ENCODE measurements at places on chromosomes 12 and 14.

DNA sequence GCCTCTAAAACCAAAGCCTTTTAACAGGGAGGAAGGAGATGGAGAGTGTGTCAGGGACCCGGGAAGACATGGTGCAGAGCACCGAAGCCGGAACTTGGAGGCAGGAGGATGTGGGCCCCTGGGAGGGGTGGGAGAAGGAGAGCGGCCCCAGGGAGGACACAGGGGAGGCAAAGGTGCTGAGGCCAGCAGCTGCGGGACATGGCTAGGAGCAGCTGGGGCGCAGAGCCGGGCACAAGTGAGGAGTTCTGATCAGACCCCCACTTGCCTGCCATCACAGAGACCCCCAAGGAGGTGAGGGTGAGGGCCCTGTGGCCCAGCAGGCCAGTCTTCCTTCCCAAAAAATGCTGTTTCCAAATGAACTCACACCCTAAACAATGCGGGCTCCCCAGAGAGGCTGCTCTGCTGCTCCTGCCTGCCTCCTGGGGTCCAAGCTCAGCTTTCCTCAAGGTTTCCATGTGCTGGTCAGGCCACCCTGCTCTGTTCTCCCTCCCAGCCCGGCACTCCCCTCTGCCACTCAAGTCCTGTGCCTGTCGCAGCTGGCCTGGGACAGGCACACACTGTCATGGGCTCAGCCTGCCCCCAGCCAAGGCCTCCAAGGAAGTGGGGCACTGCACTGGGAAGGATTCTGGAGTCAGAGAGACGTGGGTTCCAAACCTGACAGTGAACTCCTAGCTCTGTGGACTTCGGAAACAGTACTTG is 24.0 kb downstream of the CHGA start:
- DNase-seq = no peak

DNA sequence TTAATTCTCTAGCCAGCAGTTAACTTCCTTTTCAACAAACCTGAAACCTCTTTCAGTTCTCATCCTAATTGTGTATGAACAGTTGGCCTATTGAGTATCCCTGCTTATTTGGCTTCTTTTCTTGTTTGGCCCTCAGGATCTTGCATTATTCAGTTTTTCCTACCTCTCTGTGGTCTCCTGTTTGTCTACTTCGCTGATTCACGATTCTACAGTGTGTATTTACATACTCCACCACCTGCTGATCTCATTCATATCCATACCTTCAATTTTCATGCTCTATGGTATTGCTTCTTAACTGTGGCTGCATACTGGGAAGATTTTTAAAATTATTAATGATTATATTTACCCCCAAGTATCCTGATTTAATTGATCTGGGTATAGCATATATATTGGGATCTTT is 56.4 kb downstream of the RASSF9 start:
- DNase-seq = no peak

- DNase-seq = no peak
Observed at GRCh38 chr14:89674936-89675335, 257.9 kb upstream of the FOXN3 start.

GRCh38 chr12:121620333-121620891 is 5.9 kb upstream of the ORAI1 start:
- no peak for DNase-seq

DNA sequence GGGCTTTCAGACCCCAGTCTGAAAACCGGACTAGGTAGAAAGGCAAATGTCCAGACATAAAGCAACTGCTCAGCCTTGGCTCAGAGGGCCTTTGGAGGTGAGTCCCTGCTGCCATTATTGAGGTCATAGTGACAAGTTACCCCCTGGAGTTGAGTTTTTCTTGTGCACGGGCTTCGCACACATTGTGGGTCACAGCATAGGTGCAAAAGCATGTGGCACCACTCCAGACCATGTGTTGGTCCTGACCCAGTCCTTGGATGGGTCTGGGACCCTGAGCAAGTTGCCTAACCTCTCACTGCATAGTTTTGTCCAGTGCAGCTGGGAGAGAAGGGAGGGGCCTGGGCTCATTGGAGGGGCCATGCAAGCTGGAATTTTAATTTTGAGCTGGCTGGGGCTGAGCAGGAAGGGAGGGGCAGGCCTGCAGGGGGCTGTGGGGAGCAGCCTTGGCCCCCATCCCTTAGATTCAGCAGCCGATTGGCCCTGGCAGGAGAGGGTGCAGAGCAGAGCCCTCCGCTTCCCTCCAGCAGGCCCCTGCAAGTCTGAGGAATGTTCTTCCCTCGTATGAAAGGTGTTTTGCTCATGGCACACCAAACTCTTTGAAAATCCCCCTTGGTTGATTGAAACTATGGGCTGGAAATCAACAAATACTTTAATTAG is 4.2 kb upstream of the KRT5 start:
- DNase-seq = no peak

GRCh38 chr12:127811988-127812387 is 455.0 kb upstream of the TMEM132C start:
- peak; percentile 67 for DNase-seq

- DNase-seq = no peak
Observed at GRCh38 chr12:6314776-6315175, 4.3 kb downstream of the PLEKHG6 start.

DNA sequence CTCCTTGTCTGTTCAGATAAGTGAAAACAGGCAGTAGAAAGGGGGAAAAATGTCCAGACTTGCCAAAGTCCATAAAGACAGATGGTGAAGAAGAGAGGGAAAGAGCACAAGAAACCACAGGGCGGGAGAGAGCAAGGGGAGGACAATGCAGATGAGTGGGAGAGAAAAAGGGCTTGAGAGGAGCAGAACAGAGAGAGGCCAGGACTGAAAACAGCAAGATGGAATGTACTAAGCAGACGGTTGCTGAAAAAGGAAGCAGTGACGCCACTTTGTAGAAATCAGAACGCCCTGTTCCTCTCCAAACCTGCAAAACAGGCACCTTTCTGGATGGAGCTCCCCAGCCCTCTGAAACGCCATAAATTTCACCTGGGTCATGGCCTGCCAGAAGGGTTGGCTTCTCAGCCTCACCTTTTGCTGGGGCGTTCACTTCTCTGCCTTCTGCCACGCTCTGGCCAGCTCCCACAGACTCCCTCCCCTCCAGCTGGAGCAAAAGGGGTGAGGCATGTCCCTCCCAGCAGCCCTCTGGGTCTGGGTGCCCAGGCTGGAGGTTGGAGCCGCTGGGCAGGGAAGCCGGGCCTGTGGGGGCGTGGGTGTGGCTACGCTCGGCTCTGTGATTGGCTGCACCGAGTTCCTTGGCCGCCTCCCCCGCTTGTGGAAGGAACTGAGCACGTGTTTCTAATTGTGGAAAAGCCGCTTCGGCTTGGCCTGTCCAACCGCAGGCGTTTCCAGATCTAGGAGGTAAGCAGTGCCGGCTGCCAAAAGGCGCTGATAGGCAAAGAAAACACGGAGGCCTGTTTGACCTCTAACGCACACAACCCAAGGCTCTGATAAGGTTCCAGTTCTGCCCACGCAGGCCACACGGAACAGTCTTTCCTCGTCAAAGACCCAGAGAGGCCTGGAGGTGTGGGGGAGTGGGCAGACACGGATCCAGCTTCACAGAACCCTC is 29.3 kb downstream of the SLC7A8 start:
- peak; percentile 87 for DNase-seq

DNA sequence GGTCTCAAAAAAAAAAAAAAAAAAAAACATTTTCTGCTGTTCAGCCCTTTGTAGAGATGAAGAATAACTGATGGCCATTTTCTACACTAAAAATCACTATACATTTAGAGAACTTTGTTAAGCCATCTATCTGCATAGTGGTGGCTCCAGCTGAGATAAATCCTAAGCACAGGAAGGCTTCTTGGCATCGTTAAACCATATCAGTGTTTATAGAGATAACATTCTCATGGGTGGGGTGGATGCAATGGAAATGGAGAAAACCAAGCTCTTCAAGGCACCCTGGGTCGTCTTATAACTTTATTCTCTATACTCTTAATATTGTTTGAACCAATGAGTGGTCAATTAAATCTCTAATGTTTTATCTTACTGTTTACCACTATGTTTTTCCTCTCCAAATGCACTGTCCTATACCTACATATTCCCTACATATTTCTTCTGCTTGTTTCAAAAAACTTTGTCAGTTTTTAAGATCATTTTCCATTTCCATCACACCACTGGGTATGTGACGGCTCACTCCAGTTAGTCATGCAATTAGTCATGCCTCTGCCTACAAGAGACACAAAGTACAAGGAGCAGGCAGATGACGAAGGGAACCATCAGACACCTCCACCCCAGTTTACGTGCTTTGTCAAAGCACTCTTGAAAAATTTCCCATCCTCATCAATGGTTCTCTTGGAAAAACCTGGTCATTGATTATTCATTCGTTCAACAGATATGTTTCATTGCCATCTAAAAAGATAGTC is 119.3 kb upstream of the OVCH1 start:
- peak; percentile 57 for DNase-seq

DNA sequence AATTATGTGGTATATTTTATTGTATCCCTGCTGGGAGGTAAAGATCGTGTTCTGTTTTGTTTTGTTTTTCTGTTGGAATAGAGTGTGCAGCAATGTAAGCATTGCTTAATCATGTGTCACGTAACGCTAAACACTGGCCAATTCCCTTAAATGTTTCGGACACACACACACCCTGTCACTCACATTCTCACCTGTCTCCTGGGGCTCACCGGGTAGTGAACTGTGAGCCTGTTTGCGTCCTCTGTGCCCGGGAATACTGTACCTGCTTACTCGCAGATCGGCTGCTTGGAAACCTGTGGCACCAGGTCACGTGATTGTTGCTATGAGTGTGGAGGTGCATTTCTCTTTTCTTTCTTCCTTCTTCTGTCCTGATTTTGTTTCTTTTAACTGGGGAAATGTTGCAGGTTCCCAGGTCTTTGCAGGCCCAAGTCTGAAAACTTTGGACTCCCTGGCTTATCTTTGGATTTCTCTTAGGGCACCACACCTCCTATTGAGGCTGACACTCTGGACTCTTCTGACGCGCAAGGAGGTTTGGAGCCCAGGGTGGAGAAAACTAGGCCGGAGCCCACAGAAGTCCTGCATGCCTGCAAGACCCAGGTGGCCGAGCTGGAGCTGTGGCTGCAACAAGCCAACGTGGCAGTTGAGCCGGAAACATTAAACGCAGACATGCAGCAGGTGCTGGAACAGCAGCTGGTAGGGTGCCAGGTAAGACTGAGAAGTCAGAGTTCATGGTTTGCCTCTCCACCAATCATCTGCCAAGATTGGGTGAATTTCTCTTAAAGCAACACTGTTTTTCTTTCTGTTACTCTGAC is 181.1 kb downstream of the ESR2 start:
- DNase-seq = no peak

DNA sequence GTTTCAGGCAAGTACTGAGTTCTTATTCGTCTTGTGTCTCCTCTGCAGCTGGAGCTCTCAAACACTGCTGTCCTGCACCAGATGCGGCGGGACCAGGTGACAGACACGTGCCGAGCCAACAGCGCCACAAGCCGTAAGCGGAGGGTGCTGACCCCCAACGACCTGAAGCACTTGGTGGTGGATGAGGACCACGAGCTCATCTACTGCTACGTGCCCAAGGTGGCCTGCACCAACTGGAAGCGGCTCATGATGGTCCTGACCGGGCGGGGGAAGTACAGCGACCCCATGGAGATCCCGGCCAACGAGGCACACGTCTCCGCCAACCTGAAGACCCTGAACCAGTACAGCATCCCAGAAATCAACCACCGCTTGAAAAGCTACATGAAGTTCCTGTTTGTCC is 201.2 kb downstream of the SLC41A2 start:
- no peak for DNase-seq

DNA sequence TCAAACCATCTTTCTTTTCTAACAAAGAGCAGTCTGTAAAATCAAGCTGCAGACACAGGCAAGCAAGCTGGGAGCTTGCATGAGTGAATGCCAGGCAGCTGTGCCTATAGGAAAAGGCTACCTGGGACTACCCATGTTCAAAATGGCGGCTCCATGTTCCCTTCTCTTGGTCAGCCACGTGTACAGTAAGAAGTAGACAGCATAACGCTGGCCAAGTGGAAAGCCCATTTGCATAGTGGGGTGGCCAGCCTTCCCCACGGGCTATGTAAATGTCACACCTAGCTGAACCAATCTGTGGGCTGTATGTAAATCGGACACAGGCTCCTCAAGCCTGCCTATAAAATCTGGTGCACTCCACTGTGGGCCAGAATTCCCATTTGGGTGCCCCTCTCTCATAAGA is 117.1 kb downstream of the SYT10 start:
- DNase-seq = no peak

GRCh38 chr12:51863933-51864832 is 15.7 kb upstream of the FIGNL2 start:
- peak; percentile 40 for DNase-seq

DNA sequence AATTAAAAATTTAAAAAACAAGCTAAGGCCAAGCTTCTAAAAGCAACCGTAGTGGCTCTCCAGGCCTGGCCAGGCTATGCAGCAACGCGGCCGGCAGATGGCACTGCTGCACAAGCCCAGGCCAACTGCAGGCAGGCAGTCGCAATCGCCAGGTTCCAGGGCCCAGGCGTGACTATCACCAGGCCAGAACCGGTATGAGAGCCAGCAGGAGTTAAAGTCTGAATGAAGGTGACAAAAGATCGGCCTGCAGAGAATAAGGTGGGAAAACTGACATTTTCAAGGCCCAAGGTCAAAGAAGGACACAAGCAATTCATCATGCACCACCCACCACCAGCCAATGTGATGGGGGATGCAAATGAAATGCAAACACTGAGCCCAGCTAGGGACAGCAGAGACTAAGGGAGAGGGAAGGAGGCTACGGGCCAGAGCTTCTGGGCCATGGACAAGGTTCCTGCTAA is 43.6 kb upstream of the ANO2 start:
- DNase-seq = peak; percentile 90

- DNase-seq = peak; percentile 63
Observed at GRCh38 chr14:103688906-103689902, 26.0 kb downstream of the XRCC3 start.

DNA sequence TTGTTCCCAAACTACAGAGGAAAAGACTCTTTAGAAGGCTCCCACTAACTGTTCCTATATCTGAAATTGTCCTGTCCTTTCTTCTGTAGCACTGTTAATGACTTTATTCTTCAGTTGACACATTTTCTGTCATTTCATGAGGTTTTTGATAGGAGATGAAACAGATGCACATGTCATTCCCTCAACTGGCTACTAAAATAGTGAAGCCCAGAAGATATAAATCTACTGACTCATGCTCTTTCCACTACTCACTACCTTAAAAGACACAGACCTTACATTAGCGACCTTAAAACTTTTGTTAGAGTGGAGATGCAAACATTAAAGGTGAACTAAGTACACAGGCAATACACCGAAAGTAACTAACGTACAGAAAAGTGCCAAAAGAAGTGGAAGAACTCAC is 59.5 kb upstream of the ANKS1B start:
- DNase-seq = no peak

DNA sequence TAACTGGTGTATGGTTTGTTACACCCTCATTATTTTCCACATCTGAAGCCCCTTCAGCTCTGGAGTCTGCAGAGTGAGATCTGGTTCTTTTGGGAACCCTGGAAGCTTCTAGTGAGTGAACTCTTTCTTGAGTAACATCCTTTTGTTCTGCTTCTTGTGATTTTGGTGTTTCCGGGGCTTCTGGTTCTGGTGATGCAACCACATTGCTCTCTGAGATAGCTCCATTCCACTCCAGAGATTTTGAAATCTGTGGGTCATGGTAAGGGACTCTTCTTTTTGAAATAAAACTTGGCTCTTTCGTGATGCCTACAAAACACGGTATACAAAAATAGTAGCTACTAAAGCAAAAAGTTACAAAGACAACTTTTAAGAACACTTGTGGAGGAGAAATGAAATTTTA is 5.4 kb downstream of the MDM1 start:
- DNase-seq = no peak

Measured in AG08396 (cell line).